ENCODE measurements at places on chromosomes 5 and 9.

- no peak for DNase-seq
These were observed 154.7 kb downstream of the FAM114A2 start for GRCh38 chr5:153883854-153884611.

- no peak for DNase-seq
These were observed 38.4 kb downstream of the ANXA2R start for GRCh38 chr5:43001748-43002147.

- DNase-seq = no peak
These were observed 40.9 kb upstream of the DHFR start for GRCh38 chr5:80695666-80696065.

DNA sequence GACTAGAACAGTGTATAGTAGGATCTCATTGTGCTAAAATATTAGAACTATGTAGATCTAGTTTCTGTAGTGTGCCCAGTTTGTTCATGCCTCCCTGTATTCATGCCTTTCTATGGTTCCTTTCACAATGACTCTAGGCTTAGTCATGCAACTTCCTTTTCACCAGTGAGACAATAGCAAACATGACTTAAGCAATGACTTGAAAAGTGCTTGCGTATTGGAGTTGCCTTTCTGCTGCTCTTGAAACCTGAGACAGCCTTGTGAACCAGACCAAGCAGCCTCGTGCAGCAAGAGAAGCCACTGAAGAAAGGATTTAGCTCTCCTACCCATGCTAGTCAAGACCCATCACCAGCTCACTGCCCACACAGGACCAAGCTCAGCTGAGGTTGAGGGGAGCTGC, 294.5 kb upstream of the TAS2R1 start:
- DNase-seq = no peak

- DNase-seq = no peak
These were observed 16.9 kb downstream of the GNG10 start for GRCh38 chr9:111678293-111678692.

DNA sequence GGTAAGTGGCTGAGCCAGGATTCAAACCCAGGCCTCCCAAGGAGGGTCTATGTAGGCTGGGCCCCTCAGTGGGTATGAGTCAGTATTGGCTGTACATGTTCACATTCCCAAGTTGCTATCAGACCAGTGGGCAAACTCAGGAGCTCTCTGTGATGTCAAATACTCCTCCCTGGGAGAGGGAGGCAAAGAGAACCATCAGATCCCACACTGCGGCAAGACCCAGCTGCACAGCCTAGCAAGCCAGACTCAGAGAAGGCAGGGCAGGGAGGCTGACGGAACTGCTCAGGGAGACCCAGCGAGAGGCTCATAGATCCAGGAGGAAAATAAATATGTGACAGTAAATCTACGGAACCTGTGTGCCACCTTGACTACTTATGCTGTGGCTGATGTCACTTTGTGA, 42.6 kb upstream of the SAP30L start:
- no peak for DNase-seq

- DNase-seq = no peak
These were observed 9.4 kb downstream of the NDUFS6 start for GRCh38 chr5:1810581-1811101.

GRCh38 chr5:75192264-75192663, 44.4 kb downstream of the ANKRD31 start:
- DNase-seq = no peak

GRCh38 chr9:117008876-117009275, 321.8 kb downstream of the TRIM32 start:
- no peak for DNase-seq

DNA sequence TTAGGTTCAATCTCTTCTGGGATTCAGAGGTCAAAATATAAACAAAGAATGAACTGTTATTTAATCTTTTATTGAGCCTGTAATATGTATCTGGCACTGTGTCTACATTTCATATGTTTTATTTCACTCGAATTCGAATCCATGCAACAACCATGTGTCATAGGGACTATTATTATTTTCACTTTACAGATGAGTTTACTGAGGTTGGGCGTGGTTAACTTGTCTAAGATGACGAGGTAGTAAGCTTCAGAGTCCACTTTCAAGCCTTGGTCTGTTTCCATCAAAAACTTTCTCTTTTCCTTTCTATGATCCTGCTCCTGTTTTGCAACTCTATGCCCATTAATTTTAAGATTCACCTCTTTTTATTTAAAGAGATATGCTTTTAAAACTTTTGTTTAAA, 55.2 kb upstream of the DMAC1 start:
- DNase-seq = no peak

GRCh38 chr5:43947935-43948334, 345.0 kb downstream of the NNT start:
- DNase-seq = no peak

GRCh38 chr5:146441896-146442295, 5.2 kb upstream of the TCERG1 start:
- no peak for DNase-seq

DNA sequence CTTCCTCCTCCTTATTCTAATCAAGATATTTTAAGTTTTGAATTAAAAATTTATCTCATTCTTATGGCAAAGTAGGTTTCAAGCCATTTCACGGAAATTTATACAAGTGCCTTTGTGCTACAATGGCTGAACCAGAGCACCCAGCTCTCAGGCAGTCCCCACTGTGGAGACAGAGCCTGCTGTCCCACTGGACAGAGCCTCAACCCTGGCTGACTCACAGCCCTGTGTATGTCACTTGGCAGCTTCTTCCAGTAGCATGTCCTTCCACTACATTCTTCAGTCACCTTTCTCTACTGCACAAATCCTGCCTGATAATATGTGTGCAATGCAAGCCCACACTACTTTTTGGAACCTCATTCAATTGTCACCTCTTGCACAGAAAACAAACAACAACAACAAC, 253.1 kb downstream of the PDE4D start:
- DNase-seq = peak; percentile 14

GRCh38 chr5:36099748-36100147, 33.1 kb upstream of the UGT3A2 start:
- DNase-seq = no peak

GRCh38 chr9:108339251-108339650, 516.5 kb downstream of the ACTL7B start:
- no peak for DNase-seq

GRCh38 chr5:132387640-132388117, 18.2 kb downstream of the SLC22A5 start:
- DNase-seq = no peak

- no peak for DNase-seq
These were observed 318.3 kb upstream of the IRX4 start for GRCh38 chr5:2201011-2201410.

GRCh38 chr5:122236270-122237040, 75.6 kb upstream of the SNCAIP start:
- no peak for DNase-seq

- DNase-seq = no peak
These were observed 628.3 kb downstream of the DNAH5 start for GRCh38 chr5:13316176-13316575.

- DNase-seq = no peak
These were observed 137.4 kb upstream of the OTULINL start for GRCh38 chr5:14444161-14444560.

DNA sequence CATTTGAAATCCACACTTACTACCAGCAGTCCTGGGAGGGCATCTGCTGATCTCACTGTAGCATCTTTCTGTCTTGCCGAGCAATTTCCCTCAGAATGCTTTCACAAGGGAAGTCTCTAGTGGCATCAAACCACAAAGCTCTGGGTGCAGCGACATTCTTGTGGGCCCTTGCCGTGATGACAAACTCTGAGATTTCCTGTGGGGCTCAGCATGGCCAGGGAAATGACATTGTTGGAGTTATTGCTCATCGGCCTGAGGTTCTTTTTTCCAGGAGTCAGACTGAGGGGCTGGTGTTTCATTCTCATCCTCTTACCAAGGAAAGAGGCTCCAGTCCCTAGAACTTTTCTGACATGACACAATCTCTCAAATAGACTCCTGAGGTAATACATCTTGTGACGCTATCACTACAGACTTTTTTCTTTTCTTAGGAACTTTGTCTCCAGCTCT, 51.4 kb downstream of the PFDN1 start:
- no peak for DNase-seq

DNA sequence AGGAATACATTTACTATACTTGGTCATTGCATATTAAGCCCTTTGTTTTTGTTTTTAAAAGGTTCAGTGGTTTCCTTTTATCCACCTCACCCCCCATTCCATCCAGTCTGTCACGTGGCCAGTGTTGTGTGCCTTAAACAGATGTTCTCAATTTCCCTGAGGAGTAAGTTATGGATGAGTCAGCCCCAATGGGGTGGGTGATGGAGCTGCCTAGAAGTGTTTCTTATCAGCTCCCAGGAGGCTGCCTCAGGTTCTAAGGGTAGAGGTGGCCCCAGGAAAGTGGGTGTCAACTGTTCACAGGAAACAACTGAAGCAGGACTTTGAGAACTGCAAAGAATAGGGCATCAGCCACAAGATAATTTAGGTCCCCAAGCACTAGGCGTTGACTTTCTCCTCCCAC, 41.1 kb downstream of the ACTBL2 start:
- DNase-seq = peak; percentile 56

GRCh38 chr9:81266086-81266485, 423.3 kb downstream of the TLE1 start:
- no peak for DNase-seq
